Mesothelial cell of epicardium (in vitro differentiated cells): ENCODE measurements at places on chromosomes 1 and 21. TPM values are rescaled to one million over a fixed set of nuclear protein-coding genes. Genes with fewer than 3 reads are reported as not detected.

GRCh38 chr1:109498161-109498801 lies 4.4 kb downstream of the CYB561D1 start:
- no peak overlapping the region for H3K4me3 ChIP-seq
- no peaks in the 10 kb centered on the region for H3K27me3 ChIP-seq
- DNase-seq, result no peak
- H3K27ac ChIP-seq, result no peak overlapping the region

GRCh38 chr1:206854401-206855129 lies 10.9 kb upstream of the IL20 start:
- no peaks in the 10 kb centered on the region for H3K36me3 ChIP-seq
- H3K27ac ChIP-seq, result no peak overlapping the region
- peaks cover 53% of the 10 kb centered on the region for H3K27me3 ChIP-seq

DNA sequence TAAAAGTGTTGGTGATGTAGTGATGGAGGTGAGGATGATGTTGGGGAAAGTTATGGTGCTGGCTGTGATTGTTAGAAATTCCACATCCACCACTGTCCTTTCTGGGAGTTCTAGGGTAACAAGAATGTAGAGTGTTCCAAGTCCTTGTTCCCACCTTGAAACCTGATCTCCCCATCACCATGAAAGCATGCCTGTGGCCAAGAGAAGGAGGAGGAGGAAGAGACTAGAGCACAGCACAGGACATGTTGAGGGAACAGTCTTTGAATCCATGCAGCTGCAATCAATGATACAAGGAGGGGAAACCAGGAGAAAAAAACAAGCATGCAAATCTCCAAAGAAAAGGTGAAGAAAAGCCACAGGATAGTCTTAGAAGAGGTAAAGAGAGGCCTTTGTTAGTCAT lies 45.9 kb upstream of the ARTN start:
- peaks cover 13% of the 10 kb centered on the region for H3K4me1 ChIP-seq
- no peaks in the 10 kb centered on the region for H3K36me3 ChIP-seq
- no peak overlapping the region for H3K4me3 ChIP-seq
- no peak overlapping the region for H3K27ac ChIP-seq
- no peaks in the 10 kb centered on the region for H3K27me3 ChIP-seq

DNA sequence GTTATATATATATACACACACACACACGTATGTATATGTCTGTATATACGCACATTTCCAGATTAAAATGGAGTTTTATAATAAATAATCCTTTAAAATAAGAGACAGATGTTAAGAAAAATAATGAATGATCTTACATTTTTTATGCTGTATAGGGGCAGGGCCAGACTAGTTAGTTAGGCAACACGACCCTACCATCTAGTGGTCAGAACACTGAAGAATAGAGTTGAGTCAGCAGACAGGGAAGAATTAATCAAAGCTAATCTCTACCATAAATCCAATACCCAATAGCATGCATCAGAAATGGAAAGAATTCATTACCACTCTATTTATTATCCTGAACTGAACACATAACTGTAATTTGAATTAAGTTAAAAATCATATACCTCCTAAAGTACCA lies 156.7 kb downstream of the BRINP3 start:
- peaks cover 4% of the 10 kb centered on the region for H3K27me3 ChIP-seq
- H3K36me3 ChIP-seq, result no peaks in the 10 kb centered on the region
- no peak overlapping the region for H3K4me3 ChIP-seq
- no peak overlapping the region for H3K27ac ChIP-seq
- H3K4me1 ChIP-seq, result no peaks in the 10 kb centered on the region
- DNase-seq, result no peak

- no peak overlapping the region for H3K27ac ChIP-seq
- peaks cover 6% of the 10 kb centered on the region for H3K27me3 ChIP-seq
- DNase-seq, result no peak
- no peaks in the 10 kb centered on the region for H3K36me3 ChIP-seq
- peaks cover 6% of the 10 kb centered on the region for H3K4me1 ChIP-seq
Observed at GRCh38 chr1:87182611-87183010, 146.1 kb upstream of the LMO4 start.

DNA sequence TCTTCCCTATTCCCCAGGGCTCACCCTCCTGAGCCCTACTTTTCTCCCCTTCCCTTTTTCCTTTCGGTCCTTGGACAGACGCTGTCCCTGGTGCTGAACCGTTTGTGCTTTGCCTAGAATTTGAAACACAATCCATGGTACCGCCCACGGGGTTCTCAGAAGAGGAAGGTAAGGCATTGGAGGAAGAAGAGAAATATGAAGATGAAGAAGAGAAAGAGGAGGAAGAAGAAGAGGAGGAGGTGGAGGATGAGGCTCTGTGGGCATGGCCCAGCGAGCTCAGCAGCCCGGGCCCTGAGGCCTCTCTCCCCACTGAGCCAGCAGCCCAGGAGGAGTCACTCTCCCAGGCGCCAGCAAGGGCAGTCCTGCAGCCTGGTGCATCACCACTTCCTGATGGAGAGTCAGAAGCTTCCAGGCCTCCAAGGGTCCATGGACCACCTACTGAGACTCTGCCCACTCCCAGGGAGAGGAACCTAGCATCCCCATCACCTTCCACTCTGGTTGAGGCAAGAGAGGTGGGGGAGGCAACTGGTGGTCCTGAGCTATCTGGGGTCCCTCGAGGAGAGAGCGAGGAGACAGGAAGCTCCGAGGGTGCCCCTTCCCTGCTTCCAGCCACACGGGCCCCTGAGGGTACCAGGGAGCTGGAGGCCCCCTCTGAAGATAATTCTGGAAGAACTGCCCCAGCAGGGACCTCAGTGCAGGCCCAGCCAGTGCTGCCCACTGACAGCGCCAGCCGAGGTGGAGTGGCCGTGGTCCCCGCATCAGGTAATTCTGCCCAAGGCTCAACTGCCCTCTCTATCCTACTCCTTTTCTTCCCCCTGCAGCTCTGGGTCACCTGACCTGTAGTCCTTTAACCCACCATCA lies 10.4 kb downstream of the BCAN start:
- H3K4me3 ChIP-seq, result no peak overlapping the region
- no peaks in the 10 kb centered on the region for H3K36me3 ChIP-seq
- H3K27ac ChIP-seq, result no peak overlapping the region

DNA sequence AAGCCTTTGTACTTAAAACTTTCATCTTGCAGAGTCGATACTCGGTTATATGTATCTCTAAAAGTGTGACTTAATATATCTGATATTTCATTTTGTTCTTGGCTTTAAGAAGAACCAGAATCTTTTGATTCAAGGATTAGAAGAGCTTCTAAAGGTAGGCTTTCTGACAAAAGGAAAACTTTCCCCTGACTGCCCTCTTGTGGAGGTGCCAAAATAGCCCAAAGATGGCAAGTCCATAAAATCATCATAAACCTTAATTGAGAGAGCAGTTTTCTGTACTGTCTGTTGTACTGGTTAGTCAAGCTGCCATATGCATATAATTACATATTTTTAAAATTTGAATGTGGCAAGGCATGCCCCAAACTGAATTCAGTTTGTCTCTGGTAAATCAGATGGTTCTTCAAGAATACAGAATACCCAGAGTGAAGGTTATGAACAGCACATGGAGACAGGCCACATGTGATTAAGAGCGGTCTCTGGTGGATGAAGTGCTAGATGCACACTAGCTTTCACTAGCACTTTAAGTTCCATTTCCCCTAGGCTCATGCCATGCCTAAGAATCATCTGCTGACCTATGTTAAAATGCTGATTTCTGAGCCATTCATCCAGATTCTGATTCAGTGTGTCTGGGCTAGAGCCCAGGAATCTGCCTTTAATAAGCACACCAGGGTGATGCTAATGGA lies 27.7 kb upstream of the ELAVL4 start:
- no peak overlapping the region for H3K4me3 ChIP-seq
- H3K27ac ChIP-seq, result no peak overlapping the region

GRCh38 chr1:89953929-89954328 lies 41.0 kb upstream of the ZNF326 start:
- H3K36me3 ChIP-seq, result no peaks in the 10 kb centered on the region
- no peaks in the 10 kb centered on the region for H3K27me3 ChIP-seq
- H3K4me1 ChIP-seq, result peaks cover 8% of the 10 kb centered on the region
- no peak overlapping the region for H3K4me3 ChIP-seq
- DNase-seq, result no peak

DNA sequence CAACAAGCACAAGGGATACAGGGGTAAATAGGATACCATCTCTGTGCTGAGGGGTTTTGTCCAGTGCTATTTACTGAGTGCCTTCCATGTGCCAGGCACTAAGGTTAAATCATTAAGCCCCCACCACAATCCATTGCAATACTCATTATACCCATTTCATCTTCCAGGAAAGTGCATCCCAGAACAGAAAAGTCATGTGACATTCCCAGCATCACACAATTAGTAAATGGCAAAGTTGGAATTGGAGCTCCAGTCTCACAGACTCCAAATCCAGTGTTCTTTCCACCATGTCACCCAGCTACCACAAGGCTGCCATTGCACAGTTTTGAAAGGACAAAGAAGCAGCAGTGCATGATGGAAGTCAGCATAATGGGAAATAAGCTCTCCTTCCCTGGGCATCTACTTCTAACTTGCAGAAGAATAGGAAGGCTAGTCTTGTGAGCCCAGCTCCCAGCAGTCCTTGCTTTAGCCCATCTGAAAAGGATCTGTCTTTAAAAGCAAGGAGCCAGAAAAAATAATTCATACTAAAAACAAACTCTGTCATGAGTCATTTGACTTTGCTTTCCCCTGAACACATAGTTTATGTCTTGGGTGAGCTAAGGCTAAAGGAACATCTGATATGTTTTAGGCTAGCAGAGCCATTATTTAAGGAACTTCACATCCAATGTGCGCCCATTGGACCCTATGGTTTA lies 111.4 kb upstream of the HOOK1 start:
- no peak overlapping the region for H3K4me3 ChIP-seq
- H3K36me3 ChIP-seq, result no peaks in the 10 kb centered on the region
- H3K4me1 ChIP-seq, result peaks cover 70% of the 10 kb centered on the region

- no peaks in the 10 kb centered on the region for H3K4me1 ChIP-seq
- no peak for DNase-seq
- no peak overlapping the region for H3K4me3 ChIP-seq
- peaks cover 26% of the 10 kb centered on the region for H3K27me3 ChIP-seq
- H3K36me3 ChIP-seq, result no peaks in the 10 kb centered on the region
- no peak overlapping the region for H3K27ac ChIP-seq
Observed at GRCh38 chr1:30478799-30479563, 244.4 kb downstream of the MATN1 start.

GRCh38 chr21:31872452-31873274 lies at the start of gene HUNK:
Gene HUNK (plus strand): TSS chr21:31873020. CDS start chr21:31873675, 655 bp downstream.
- H3K36me3 ChIP-seq, result no peaks in the 10 kb centered on the region
- H3K27me3 ChIP-seq, result no peaks in the 10 kb centered on the region
- H3K27ac ChIP-seq, result peak within 1 kb of the TSS; percentile 95
- H3K4me3 ChIP-seq, result peak within 1 kb of the TSS; percentile 93
- H3K4me1 ChIP-seq, result peaks cover 43% of the 10 kb centered on the region

- H3K4me3 ChIP-seq, result no peak overlapping the region
- DNase-seq, result no peak
- peaks cover 2% of the 10 kb centered on the region for H3K4me1 ChIP-seq
- H3K27ac ChIP-seq, result no peak overlapping the region
- H3K36me3 ChIP-seq, result no peaks in the 10 kb centered on the region
- peaks cover 12% of the 10 kb centered on the region for H3K27me3 ChIP-seq
Observed at GRCh38 chr1:226593541-226593940, 45.0 kb downstream of the STUM start.

GRCh38 chr1:192489748-192490147 lies 85.8 kb upstream of the RGS1 start:
- H3K36me3 ChIP-seq, result no peaks in the 10 kb centered on the region
- no peak for DNase-seq
- H3K27ac ChIP-seq, result peak overlapping the region; percentile 90
- no peaks in the 10 kb centered on the region for H3K27me3 ChIP-seq
- H3K4me3 ChIP-seq, result no peak overlapping the region

DNA sequence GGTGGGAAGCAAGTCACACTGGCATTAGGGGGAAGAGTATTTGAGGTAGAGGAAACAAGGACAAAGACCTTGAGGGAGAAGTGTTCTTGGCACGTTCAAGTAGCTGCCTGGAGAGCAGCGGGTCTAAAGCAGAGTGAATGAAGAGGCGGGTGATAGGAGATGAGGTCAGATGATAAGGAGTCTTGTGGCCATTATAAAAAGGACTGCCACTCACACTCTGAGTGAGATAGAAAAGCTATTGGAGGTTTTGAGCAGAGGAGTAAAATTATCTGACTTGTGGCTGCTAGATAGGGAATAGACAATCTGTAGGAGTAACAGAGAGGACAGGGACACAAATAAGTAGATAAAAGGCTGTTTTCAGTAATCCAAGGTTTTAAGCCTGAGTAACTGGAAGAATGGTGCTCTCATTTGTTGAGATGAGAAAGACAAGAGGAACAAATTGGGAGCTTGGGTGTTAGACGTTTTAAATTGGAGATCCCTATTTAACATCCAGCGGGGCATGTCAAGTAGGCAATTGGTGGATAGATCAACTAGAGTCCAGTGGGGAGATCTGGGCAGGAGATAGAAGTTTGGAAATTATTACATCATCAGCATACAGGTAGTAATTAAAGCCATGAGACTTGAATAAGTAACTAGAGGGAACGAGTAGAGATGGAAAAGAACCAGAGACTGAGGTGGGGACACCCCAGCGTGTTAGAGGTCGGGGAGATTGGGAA lies 43.7 kb downstream of the HENMT1 start:
- peaks cover 2% of the 10 kb centered on the region for H3K36me3 ChIP-seq
- no peaks in the 10 kb centered on the region for H3K27me3 ChIP-seq
- no peak for DNase-seq
- H3K4me3 ChIP-seq, result no peak overlapping the region
- no peaks in the 10 kb centered on the region for H3K4me1 ChIP-seq

DNA sequence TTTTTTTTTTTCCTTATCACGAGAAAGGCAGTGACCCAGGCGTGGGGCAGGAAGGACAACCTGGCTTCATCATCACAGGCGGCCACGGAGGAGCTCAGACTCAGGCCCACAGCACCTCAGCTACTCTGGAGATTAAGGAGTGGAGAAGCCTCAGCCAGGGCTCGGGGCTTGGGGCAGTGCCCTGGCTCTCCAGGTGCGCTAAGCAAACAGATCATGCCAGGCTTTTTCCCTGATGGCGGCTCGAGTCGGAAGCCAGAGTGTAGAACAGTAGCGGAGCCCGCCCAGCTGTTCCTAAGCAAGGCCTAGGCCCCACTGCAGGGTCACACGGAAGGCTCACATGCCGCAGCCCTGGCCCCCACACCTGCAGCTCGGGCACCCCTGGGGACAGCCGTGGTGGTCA lies 70.7 kb downstream of the AGPAT3 start:
- peaks cover 14% of the 10 kb centered on the region for H3K36me3 ChIP-seq
- no peaks in the 10 kb centered on the region for H3K27me3 ChIP-seq
- DNase-seq, result no peak
- no peak overlapping the region for H3K4me3 ChIP-seq
- peaks cover 6% of the 10 kb centered on the region for H3K4me1 ChIP-seq
- H3K27ac ChIP-seq, result no peak overlapping the region

GRCh38 chr1:18643154-18644012 lies 12.7 kb downstream of the PAX7 start:
- no peak overlapping the region for H3K27ac ChIP-seq
- H3K4me1 ChIP-seq, result peaks cover 10% of the 10 kb centered on the region
- H3K27me3 ChIP-seq, result peaks cover 98% of the 10 kb centered on the region
- H3K4me3 ChIP-seq, result peak overlapping the region; percentile 52
- DNase-seq, result no peak

IL22RA1 gene
- 0.09 to 0.11 TPM in 2 of 3 replicates, not detected in the other for total RNA-seq

MEGF6 gene
- 194 to 209 TPM (median 204 TPM) in 3 replicates for total RNA-seq

HMCN1 gene
- total RNA-seq, result 45.5 to 48.8 TPM (median 46.4 TPM) in 3 replicates
